ENCODE measurements at places on chromosomes 5 and 9. TPM values are rescaled to one million over a fixed set of nuclear protein-coding genes. Genes with fewer than 3 reads are reported as not detected.

GRCh38 chr9:110995420-110996340, 42.6 kb downstream of the LPAR1 start:
- DNase-seq: no peak

The IRGM gene
- polyA plus RNA-seq: not detected

The MVB12B gene
- polyA plus RNA-seq: not detected

The HTR4 gene
- polyA plus RNA-seq: not detected

All from K562 (cell line).